Natural killer cell treated with Interleukin-12 subunit alpha and Interleukin-12 subunit beta and Interleukin-15 and Interleukin-18, amount 100 ng/mL, for 72 hours (primary cell): ENCODE measurements at places on chromosomes 13 and 19. TPM values are rescaled to one million over a fixed set of nuclear protein-coding genes. Genes with fewer than 3 reads are reported as not detected.
A peak's percentile ranks its signal among the peaks of the same experiment; 100 is the strongest.

The CYTH2 gene
- total RNA-seq, result 66.9 TPM

The FRY gene
- 6.1 TPM for total RNA-seq

The ZNF805 gene
- 14.7 TPM for total RNA-seq

The ZNF846 gene
- 5.7 TPM for total RNA-seq

The CLDND2 gene
- 49.6 TPM for total RNA-seq

The IZUMO4 gene
- 5.9 TPM for total RNA-seq

The CGB8 gene
- total RNA-seq, result not detected

The ZNF440 gene
- total RNA-seq, result 20.1 TPM

The RNF17 gene
- not detected for total RNA-seq

The KLHL1 gene
- total RNA-seq, result not detected

The OR4F17 gene
- not detected for total RNA-seq

The SLC5A5 gene
- total RNA-seq, result 0.89 TPM

The ADGRE3 gene
- not detected for total RNA-seq

The MAMSTR gene
- total RNA-seq, result 1.0 TPM

The CYP2F1 gene
- total RNA-seq, result not detected

DNA sequence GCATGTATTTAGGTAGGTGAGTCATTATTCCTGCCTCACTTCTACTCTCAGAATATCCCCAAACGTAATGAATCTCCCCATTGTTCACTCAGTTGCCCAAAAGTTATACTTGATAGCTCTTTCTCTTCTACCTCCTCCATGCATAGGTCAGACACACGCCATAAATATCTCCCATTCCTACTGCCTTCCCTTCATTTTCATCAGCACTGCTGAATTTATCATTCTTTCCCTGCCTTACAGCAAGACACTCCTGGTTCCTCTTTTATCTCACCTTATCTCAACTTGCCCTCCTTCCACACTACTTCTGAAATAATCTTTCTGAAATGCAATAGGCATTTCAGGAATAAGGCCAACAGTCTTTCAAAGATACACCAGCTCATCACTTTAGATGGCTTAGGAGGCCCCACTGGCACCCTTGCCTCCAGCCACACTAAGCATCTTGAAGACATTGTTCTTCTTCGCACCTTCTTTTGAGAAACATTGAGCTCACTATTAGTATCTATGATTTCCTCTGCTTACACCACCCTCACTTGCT, 333.9 kb downstream of the MYO16 start:
- DNase-seq, result no peak

- DNase-seq, result no peak
Observed at GRCh38 chr19:32173836-32174235, 171.6 kb upstream of the ZNF507 start.

- no peak for DNase-seq
Observed at GRCh38 chr13:42777467-42777866, 3.9 kb upstream of the FAM216B start.

- no peak for DNase-seq
Observed at GRCh38 chr13:38566023-38566422, 120.9 kb upstream of the FREM2 start.

DNA sequence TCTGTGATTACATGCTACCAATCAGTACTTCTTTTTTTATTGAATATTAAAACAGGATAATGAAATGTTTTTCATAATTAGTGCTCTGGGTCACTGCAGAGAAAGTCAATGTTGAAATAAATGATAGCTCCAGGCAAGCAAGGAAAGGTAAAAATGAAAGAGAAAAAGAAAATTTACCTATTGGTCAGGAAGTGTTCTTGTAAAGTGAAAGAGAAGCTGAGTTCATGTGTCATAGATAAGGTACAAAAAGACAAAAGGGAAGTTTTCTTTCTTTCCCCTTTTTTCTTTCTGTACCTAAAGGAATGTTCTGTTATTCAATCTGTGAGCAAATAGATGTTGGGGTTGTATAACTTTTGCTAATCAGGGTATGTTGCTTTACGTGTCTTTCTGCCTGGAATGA, 197.0 kb downstream of the PCDH9 start:
- no peak for DNase-seq

DNA sequence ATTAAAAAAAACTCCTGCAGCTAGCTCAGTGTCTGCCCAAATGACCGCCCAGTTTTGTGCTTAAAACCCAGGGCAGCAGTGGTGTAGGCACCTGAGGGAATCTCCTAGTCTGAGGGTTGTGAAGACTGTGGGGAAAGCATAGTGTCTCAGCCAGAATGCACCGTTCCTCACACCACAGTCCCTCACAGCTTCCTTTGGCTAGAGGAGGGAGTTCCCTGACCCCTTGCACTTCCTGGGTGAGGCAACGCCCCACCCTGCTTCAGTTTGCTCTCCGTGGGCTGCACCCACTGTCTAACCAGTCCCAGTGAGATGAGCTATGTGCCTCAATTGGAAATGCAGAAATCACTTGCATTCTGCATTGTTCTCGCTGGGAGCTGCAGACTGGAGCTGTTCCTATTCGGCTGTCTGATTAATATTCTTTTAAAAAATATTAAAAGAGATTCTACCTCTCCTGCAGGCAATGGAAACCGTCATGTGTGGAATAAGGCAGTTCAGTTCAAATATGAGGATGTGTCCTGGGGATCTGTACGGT, 645.7 kb downstream of the FGF9 start:
- no peak for DNase-seq

DNA sequence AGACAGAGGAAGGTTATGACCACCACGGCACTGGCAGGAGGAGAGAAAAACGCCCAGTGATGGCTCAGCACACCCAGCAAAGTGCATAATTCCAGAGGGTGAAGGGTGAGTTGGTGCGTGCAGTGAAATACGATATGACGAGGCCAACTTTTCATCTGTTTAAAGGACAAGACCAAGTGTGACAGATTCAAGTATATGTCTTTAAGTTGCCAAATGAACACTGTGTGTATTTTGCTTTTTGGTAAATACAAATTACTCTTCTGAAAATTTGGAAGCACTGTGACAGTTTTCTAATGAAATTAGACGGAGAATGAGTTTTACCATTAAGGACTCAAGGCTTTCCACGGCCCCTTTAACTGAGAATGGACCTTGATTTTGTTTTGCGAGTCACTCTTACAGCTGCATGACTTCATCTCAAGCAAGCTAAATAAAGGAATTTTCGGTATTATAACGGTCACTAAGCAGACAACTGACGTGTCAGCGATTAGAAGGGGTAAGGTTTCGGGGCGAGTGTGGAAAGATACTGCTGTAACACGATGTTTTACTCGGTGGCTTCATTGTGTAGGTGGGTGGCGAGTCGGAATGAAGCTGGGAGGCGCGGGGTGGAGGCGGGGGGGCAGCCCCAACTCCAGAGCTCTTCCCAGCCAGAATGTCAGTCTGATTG, 22.8 kb downstream of the COL4A2 start:
- DNase-seq, result no peak

- peak; percentile 78 for DNase-seq
Observed at GRCh38 chr19:10718205-10719196, 622 bp downstream of the DNM2 start.

DNA sequence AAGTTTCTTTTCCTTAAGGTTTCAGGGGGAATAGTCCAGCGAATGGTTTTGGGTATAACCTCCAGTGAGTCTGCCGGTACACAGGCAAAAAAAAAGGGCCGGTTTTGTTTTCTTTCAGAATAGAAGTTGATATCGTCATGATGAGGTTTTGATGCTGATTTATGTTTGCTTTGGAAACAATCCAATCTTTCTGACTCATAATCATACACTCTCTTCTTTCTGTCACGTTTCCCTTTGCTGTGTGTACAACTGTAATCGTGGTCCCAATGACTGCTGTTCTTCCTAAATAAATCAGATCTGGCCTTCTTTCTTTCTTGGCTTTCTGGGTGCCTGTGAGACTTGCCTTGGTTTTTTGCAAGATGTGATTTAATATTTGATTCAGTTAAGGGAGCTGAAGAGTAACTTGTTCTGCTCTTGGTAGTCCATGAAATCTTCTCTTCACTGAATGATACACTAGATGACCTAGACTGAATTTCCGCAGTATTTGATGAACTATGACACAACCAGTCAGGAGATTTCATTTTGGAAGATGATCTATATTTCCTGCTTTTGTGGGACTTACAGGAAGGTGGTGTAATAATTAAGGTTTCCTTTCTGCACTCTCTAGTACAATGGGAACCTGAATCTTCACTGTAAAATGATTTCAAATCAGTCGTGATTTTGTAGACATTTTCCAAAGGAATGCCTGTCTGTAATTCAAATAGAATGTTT, 34.9 kb upstream of the METTL21C start:
- no peak for DNase-seq

DNA sequence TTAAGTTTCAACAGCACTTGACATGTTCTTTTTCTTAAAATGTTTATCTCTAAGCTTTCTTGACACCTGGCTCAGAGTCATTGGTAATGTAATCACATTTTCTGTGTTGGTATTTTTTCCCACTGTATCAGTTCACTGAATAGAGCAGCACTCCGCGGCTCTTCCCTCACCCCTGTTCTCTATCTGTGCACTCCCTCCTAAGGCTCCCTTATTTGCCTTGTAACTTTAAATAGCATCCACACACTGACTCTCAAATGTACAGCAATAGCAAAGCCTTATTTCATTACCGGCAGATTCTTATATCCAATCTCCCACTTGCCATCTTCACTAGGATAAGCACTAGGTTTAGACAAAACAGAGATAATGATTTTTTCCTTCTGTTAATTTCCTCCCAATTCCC, 935.5 kb upstream of the SLC10A2 start:
- no peak for DNase-seq

GRCh38 chr19:19948800-19949199, 48.1 kb downstream of the ZNF93 start:
- DNase-seq, result no peak

DNA sequence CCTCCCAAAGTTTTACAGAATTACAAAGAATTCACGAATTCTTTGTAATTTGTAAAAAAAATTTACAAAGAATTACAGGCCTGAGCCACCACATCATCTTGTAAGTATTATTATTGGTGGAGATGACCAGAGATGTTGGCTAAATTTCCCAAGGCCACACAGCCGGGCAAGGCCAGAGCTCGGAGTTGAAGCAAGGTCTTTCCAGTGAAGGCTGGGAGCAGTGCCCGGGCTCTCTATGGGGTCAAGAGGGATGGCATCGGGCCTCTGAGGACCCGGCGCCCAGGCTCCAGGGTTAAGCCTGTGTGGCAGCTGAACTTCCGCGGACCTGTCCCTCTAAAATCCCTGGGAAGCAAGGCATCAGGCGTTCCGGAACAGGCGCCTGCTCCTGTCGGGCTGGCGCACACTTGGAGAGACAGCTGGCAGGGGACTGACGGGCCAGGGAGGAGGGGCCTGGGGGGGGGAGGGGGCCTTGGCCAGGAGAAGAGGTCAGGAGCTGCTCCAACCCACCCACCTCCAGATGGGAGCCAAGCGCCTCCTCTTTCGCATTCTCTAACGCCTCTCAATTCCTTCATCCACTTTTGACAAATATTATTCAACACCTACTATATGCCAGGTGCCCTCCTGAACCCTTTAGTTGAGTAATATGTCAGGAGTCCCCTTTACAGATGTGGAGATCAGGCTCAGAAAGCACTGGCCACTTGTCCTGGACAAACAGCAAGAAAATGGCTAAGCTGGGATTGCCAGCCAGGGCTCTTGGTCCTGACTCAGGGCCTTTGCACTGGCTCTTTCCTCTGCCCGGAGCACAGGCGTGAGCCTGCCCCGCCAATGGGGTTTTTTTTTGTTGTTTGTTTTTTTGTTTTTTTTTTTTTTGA, 36.8 kb upstream of the SEMA6B start:
- no peak for DNase-seq

DNA sequence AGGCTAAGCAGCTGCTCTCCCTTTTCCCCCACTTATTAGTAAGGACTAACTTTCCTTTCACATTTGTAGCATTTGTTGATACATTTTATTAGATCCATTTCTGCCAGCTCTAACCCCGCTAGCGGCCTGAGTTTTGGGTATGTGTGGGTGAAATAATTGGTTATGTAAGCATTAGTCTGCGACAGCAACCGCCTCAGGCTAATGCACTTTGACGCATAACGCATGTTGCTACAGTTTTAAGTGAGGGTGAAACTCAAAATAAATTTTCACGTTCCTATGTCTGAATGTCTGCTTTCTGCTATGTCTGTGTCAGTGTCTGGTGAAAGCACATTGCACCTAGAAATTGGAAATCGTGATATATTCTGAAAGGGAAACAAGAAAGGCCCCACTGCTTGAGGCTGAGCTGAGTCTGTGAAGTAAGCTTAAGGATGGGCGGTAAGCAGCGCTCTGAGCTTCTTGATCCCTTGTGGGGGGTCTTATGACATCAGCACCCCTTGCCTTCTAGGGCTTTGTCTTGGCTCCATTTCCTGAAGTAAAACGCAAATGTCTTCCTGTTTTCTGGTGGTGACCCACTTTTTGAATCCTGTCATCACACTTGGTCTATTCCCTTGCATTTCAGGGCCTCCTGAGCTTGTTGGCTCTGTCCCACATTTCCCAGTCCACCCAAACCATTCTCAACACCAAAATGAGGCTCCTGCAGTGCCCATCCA, 648.3 kb upstream of the ARGLU1 start:
- no peak for DNase-seq

DNA sequence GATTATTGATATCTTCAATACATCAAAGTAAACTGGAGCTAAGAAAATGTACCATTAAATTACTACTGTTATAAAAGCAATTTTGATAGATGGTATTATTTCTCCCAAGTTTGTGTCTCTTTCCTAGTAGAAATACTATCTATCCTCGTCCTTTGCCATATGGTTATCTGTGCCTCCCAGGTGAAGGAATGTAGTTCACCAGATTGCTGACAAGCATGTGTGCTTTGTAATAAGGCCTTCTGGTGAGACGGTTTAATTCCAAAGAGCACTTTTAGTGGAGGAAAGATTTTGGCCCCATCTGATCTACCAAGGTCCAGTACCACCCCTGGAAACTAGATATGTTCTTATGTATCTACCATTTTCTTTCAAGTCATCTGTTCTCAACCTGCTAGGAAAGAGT, 243.6 kb downstream of the DLEU7 start:
- DNase-seq, result no peak

DNA sequence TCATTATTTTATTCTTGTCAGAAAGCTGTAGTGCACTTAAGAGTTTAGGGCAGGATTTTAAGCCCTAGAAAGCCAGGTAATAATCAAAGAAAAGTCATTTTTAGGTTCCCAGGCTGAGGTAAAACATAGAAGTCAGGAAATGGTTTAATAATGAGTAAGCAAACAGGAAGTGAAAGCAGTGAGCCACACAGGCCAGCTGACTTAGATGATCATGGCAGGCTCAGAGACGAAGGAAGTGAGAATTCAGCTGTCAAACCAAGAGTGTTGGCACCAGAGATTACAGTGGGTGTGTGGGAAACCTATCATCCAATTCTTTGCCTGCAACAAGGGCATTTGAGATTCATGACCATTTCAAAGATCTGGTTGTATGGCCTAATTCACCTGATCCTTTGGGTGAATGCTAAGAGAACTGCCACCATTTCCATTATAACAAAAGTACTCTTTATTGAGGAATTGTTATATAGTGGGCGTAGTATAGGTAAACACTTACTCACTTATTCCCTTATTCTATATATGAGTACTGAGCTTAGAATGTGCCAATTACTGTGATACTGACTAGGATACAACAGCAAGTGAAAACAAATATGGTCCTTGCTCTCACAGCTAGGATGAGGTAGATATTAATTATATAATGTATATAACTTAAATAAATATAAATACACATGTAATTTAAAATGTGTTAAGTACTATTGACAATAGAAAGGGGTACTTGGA, 103.7 kb upstream of the EDNRB start:
- peak; percentile 60 for DNase-seq
